Activated CD4-positive, alpha-beta T cell treated with anti-CD3 and anti-CD28 coated beads, Interleukin-10, Interleukin-2, amounts not matched to agents 100 ng/mL and 50 ng/mL, durations not matched to agents 16 hours and 8 hours (primary cell): ENCODE measurements at places on chromosomes 2 and 18.

GRCh38 chr2:55968941-55969340, 45.4 kb upstream of the EFEMP1 start:
- DNase-seq = no peak

DNA sequence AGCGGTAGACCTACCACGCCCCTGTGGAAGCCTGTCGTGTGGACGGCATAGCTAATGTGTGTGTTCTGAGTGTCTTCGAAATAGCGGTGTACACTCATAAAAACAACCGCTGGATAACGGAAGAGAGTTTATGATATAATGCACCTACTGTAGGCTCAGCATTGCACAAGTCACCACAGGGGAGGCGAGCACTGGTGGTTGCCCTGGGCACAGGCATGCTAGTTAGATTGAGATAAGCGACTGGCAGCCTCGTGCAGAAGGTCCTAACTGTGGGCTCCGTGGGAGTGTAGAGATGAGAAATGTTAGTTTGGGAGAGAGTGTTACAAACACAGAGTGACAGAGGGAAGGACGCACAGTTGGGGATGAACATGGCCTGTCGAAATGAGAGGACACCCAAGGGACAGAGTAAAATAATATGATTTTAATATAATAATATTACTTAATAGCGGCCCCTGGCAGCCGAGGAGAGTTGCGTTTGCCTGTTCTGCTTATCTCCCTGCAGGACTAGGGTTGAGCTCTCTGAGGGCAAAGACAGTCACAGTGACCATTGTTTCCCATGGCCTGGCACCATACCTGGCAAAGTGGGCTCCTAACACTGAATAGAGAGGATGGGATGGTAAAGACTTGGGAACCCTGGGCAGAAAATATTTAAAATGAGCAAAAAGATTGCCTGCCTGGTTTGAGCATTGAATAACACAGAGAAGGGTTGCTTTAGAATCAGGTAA, 204.2 kb downstream of the GBX2 start:
- no peak for DNase-seq

DNA sequence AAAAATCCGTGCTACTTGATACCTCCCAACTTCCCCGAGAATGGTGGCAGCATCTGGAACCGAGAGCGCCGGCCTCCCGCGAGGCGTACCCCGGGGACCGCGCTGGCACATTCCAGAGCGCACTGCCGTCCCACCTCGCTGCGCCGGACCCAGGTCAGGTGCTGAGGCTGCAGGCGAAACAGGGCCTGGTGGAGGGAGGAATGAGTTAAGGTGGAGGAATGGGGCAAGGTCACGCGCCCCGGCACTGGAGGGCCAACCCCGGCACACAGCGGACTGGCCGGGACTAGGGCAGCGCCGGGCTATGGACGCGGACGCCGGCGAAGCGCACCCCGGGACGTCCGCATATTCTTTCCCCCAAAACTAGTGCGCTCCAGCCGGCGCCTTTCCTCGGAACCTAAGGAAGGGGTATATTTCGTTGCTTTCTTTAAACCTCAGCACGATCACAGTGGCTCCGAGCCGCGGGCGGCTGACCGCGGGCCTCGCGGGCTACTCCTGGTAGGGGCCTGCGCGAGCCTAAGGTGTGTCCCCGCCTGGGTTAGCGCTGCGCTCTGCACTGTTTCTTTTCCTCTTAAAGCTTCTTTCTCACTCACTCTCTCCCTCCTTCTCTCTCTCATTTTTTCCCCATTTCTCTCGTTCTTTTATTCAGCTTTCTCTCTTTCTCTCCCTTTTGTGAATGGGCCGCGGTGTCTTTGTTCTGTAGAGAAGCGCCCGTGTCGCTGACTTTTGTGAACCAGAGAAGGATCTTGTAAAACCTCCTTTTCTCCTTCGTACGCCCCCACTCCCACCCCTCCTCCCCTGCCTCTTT, 2.1 kb upstream of the OTX1 start:
- DNase-seq = no peak

GRCh38 chr2:109341355-109342255, 212.6 kb downstream of the SH3RF3 start:
- DNase-seq = peak; percentile 48

DNA sequence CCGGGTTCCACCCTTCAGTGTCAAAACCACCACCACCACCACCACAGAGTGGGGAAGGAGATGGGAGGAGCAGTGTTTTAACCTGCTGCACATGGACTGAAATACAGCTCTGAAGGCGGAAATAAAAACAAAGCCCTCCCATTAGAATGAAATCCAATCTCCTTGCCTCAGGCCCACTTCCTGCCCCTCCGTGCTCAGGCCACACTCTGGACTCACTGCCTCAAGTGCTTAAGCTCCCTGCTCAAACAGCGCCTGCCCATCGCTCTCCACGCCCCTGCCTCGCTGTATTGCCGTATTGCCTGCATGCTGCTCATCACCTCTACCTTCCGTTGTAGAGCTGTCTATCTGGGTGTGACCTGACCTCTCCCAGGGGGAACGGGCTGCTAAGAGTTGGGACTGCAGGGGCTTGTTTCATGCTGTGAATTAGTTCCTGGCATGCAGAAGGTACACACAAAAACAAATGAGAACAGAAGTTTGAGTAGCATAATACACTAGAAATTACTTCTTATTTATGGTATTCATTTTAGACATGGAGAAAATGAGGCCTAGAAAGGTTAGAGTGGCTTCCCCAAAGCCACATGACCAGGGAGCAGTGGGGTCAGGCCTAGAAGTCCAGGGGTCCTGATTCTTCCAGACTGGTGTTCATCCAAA, 31.6 kb upstream of the NEB start:
- no peak for DNase-seq

DNA sequence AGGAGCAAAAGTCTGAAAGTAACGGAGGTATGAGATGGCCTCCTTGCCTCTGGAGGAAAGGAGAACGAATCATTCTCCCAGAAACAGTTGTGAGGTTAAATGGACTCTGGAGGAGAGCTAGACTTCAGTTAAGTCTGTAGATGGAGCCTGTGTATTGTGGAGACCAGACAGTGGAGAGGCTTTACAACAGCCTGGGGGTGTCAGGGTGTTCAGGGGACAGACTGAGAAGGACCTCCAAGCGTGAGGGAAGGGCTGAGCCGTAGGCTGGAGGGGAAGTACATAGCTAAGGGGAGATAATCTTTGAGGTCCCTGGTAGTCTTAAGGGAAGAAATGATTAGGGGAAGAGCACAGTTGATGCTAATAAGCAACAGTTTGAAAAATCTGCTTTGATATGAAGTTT, 76.6 kb downstream of the GALNT1 start:
- no peak for DNase-seq

GRCh38 chr2:197239434-197239833, 71.1 kb downstream of the ANKRD44 start:
- DNase-seq = peak; percentile 69

GRCh38 chr18:33821503-33821902, 243.5 kb downstream of the ASXL3 start:
- no peak for DNase-seq

- DNase-seq = no peak
Observed at GRCh38 chr2:195552581-195552980, 104.4 kb upstream of the SLC39A10 start.

DNA sequence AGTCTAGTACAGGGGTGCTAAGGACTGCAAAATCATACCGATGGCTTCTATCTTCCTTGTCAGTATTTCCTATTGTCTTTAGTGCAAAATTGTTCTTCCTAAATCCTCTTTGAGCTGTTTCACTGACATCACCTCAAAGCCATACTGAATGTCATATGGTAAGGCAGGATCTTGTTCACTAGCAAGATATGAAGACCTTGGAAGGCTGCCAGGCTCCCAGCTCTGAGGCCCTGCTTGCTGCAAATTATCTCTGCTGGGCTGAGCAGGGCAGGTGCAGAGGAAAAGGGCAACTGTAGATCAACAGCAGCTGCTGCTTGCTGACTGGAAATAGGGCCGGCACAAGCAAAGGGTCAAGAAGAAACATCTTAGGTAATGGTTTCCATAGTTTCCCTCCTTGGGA, 58.2 kb downstream of the PMAIP1 start:
- DNase-seq = no peak

- DNase-seq = no peak
Observed at GRCh38 chr18:25310045-25310444, 41.9 kb downstream of the ZNF521 start.

GRCh38 chr2:239874636-239875356, 150.3 kb downstream of the NDUFA10 start:
- DNase-seq = no peak

DNA sequence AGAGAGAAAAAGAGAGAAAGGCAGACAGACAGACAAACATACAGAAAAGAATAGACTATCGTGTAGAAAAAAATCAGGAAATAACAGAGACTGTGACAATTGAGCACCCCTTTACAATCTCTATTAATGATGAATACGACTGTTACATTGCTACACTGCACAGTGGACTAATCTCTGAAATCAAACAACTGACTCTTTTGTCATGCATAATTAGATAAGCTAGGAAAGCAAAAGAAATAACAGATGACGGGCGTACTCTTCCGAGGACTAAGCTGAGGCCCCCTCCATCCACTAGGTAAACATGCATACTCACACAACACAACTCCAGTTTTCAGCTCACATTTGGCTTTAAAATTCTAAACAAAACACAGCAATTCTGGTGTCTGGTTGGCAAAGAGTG, 267.0 kb downstream of the NOL4 start:
- no peak for DNase-seq

DNA sequence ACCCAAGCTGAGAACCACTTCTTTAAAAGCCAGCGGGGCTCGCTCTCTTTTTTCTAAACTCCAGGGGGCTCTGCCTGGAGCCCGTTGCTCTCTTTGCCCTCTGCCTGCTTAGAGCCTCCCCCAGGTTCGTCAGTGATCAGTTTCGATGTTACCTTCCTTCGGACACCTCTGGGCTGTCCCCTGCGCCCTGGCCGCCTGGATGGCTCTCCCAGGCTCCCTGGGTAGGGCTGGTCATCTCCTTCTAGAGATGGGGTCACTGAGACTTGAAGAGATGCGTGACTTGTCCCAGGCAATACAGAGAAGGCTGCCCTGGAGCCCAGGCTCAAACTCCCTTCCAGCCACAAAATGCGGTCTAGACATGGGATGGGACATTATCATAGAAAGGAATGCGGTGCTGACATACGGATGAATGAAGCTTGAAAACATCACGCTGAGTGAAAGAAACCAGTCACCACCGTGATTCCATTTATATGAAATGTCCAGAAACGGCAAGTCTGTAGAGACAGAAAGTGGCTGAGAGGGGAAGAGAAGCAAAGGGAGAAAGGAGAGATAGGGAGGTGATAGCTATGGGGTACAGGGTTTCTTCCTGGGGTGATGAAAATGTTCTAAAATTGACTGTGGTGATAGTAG, 14.6 kb downstream of the KCNF1 start:
- DNase-seq = no peak

GRCh38 chr18:11994703-11995444, 13.6 kb downstream of the IMPA2 start:
- no peak for DNase-seq

- no peak for DNase-seq
Observed at GRCh38 chr2:145822892-145823534, 1303.1 kb upstream of the ZEB2 start.

- DNase-seq = no peak
Observed at GRCh38 chr2:98485453-98485755, 40.7 kb downstream of the INPP4A start.

DNA sequence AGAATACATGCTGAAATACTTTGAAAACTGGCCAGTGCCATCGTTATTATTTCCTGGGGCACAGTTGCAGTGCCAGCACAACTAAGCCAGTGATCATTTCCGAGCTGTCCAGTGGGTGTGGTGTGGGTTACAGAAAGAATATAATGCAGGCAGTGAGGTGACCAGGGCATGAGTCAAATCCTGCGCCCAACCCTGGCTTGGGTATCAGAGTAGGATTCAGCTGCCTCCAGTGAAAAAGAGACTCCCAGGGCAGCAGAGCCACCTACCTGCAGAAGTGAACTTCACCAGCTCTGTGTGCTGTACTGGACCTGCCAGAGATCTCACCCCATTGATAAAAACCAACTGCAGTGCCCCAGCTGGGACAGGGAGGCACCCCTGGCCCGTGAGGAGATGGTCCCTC, 18.0 kb downstream of the SLC9A2 start:
- no peak for DNase-seq

DNA sequence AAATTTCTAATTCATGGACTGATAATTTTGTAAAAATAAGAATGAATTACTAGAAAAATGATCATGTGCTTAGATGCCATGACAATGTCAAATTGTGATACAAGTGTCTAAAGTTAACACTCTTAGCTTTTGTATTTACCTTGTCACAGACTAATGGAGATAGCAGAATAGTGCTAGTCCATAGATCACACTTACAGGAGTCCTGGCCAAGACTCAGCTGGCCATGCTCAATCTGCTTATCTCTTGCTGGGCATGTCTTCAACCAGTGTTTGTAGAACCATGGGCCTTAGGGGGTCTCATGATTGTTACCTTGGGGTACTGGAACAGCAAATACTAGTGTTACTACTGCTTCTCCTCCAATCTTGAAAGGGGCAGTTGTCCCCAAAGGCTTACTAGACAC, 44.0 kb downstream of the TET3 start:
- no peak for DNase-seq

DNA sequence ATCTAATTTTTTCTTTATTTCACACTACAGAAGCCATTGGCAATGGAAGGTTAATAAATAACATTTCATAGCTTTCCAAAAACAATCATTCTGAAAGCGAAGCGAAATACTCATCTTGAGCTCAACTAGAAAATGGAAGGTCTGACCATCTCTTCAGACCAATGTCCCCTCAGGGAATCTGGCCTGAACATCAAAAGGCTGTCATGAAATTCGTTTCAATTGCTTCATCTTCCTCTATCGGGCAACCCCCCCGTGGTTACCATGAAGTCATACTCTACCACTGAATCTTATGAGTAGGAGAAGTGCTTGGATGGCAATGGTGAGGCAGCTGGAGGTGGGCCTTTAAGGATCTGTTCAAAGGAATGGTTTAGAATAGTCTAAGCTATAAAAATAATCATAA, 22.9 kb upstream of the CYTIP start:
- DNase-seq = peak; percentile 72

DNA sequence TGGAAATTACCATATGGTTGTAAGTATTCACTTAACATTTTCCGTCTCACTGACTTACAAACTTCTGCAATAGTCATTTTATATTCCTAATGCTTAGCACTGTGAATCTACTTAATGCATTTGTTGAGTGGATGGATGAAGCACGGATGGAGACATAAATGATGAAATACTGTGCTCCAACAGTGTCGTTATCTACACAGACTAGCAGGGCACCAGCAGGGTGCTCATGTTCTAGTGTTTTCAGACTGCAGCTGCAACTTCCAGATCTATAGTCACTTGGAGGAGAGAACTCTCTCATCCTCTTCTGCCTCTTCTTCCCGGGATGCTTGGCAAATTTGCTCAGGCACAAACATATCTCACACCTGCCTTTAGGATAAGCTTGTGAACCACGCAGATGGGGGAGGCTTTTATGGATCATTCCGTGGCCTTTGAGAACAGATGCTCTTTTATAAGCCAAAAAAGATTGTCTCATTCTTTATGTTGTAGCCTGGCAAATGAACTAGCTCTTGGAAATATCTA, 797.7 kb downstream of the MBD2 start:
- DNase-seq = no peak

- DNase-seq = no peak
Observed at GRCh38 chr18:58344861-58345463, 283.9 kb downstream of the ALPK2 start.

GRCh38 chr2:74391209-74391579, 11.1 kb upstream of the DCTN1 start:
- peak; percentile 28 for DNase-seq
